NCI-H2171 treated with DMSO at 0.1 percent for 48 hours (cell line): ENCODE measurements at places on chromosomes 6 and 20.

DNA sequence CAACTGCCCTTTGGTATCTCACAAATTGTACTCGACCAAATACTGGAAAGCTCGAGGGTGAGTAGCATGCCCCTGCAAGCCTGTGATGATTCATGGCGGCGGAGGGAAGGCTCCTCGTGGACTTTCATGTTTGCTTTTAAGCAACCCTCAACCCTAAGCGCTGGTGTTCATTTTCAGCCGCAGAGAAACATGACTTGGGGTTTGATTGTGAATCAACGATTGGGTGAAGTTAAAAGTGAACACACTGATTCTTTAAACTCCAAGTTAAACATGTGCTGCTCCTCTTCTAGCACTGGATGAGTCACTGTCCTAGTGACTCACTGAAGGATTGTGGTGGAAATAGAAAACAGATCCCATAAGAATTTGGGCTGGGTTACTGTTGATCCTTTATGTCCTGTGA lies 8.3 kb downstream of the CD109 start:
- DNase-seq: no peak

DNA sequence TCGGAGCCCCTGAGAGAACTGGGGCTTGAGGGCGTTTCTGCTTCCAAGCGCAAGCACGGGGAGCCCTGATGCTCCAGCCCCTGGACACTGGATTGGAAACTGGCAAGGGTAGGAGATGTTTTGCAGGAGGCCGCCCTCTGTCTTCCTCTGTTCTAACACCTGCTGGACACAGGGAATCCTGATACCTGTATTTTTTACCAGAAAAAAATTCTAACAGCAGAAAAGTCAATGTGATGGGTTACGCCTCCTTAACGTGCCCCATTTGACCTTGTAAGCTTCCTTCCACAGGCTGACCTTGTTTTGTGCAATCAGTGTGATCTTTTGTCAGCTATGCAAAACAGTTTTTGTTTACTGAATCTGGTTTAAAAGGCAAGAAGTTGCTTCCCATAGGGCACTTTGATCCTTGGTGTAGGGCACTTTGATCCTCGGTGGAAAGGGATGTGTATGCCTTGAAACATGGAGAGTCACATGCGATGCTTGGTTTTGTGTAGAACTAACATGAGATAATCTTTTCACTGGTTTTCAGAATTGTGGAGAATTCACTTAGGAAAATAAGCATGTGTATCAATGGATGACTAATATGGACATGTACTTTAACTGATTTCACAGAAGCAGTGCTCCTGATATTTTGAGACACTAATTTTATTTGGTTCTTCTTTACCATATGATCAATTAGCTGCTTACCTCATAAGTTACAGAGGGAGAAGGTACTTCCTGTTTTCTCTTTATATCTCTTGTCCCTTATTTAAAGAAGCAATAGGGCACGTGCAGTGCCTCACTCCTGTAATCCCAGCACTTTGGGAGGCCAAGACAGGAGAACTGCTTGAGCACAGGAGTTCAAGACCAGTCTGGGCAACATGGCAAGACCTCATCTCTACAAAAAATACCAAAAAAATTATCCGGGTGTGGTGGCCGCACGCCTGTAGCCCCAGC lies 59.9 kb upstream of the MAP3K4 start:
- DNase-seq: no peak

GRCh38 chr6:64672131-64672530 lies 1034.9 kb downstream of the EYS start:
- no peak for DNase-seq

GRCh38 chr20:58746620-58747019 lies 54.0 kb downstream of the NPEPL1 start:
- no peak for DNase-seq

DNA sequence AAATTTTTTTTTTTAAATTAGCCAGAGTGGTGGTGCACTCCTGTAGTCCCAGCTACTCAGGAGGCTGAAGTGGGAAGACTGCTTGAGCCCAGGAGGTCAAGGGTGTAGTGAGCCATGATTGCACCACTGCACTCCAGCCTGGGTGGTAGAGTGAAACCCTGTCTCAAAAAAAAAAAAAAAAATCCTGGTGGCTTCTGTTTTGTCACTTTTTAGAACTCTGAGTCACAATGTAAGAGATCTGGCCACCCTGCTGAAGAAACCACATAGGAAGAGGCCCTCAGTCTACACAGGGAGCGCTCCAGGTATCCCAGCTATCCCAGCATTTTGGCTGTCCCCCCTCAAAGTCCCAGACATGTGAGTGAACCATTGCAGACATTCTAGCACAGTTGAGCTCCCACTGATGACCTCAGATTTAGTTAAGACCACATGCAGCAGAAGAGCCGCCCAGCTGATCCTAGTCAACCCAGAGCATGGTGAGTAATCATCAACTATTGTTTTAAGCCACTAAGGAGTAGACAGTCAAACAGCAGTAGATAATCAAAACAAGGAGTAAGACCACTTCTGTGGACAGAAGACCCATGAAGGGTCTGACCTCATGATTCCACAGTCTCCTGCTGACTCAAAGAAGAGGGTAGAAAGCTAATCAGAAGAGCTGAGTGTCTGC lies 12.7 kb upstream of the ARFGEF2 start:
- DNase-seq: no peak

- no peak for DNase-seq
These were observed 32.6 kb downstream of the SIM1 start for GRCh38 chr6:100432136-100432535.

DNA sequence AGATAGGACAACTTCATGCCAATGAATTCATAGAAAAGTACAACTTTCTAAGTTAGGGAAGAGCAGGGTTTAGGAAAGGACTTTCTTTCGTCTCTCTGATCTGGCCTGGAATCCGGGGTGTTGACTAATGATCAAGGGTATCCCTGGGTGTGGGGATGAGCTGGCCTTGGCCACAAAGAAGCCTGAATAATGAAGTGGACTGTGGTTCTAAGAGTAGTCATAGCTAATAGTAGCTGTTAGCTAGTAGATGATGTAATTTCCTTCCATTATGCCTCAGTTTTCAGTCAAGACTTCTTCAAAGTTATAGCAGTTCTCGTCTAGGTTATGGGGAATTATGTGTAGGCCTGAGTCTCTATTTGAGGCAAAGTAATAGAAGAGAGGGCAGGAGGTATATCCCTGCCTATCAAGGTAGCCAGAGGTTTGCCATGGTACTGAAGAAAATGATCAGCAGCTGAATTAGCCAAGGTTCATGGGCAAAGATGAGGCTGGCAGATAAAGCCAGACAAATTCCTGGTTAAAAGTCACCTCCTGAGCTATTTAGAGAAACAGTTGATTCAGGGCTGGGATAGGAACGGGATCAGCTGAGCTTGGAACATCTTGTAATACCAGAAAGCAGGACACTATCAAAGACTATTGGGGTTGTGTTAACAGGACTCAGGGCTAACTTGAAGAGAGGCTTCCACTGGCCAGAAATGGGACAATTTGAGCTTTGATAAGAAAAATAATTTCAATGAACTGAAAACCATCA lies 18.7 kb upstream of the TRPC4AP start:
- no peak for DNase-seq

DNA sequence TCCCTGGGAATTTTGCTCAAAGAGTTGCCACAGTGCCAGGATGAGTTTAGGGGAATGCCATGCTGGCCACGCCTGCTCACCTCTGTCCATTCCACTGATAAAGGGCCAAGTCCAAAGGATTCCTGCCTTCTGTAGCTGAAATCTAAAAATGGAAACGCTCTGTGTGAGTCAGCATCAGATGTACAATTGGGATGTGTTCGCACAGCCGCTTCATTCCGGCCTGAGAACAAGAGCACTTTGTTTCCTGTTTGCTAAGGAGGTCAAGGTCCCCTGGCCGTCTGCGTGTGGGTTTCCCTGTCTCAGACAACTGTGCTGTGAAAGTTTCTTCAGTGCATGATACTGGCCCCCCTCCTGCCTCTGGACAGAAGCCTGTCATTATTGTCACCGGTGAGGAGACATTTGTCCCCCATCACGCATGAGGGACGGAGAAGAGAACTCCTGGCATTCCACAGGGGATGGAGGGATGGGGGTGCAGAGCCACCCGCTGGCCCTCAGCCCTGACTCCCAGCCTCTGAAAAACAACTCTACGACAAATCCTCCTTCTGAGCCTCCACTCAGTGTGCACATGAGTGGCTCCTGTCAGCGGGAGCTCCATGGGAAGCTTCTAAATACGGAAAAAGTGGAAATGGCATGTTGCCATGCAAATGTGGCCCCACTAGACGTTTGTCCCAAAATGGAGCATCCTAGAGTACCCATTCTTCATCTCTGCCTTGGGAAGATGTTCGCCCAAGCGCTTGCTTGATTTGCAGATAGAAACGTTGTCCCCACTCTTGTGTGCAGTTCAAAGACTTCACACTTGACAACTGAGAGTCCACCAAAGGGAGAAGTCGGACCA lies 143.5 kb upstream of the AFDN start:
- no peak for DNase-seq

DNA sequence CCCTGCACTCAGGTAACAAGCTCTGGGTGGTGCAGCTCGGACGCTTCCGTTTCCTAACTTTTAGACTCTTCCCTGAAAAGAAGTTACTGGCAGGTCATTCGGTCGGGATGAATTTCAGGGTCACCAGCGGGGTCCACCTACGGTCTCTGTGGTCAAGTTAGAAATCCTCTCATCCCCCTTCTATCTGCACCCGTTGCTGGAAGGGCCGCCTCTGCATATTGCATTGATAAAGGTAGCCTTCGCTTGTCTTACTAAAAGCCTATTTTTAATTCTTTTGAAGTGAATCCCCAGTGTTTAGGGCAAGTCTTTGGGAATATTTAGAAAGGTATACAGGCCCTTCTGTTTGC lies 47.3 kb downstream of the LRRN4 start:
- no peak for DNase-seq

DNA sequence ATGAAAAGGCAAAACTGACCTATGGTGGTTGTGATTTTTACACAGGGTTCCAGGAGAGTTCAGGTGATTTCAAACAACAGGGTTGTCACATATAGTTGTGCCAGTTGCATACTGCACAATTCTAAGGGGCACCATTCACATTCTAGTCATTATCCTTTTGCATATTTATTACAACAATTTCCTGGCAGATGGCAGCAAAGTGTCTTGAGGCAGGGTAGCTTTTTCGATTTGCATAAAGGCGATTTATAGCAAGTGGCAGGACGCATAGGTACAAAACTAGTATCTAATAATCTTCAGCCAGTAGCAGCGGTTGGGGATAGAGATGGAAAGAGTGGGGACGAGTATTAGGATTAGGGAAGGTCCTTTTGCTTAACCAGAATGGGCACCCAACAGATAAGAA lies 46.5 kb upstream of the TRAF3IP2 start:
- peak; percentile 35 for DNase-seq

DNA sequence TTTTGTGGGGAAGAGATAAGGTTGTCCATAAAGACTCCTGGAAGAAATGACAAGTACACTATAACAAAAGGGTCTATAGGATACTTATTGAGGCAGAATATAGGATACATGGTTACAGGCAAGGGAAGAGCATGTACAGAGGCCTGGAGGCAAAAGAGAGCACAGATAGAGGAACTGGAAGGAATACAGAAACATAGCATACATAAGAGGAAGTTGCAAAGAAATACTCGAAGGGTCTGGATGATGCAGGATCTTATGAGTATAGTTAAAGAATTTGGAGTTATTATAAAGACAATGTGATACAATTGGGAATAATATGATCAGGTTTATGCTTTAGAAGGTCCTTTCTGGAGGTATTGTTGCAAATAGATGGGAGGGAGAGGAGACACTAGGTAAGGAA lies 592.7 kb upstream of the POU3F2 start:
- DNase-seq: no peak

DNA sequence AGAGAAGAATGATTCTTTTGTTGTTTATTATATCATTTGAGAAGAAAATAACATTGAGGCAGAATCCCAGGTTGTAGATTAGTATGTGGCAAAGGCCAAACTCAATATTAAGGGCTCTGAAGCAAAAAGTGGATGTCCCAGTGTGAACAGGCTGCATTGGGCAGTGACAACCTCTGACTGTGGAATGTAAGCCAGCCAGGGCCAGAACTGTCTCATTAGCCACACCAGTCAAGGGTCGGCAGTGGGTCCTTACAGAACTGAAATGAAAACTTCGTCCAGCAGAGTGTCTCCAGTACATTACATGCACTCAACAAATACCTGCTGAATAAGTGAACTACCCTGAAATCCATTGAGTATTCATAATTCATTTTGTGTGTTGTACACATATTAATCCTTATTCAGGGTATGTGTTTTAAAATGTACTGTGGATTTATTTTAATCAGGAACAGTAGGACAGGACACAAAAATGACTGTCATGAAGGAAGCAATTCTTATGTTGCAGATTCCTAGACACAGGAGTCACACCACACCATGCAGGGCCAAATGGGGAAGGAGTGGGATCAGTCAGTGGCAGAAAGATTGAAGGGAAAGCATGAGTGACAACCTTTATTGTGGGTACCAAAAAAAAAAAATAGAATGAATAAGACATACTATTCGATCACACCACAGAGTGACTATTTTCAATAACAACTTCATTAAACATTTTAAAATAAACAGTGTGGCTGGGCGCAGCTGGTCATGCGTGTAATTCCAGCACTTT lies 64.9 kb upstream of the UTRN start:
- no peak for DNase-seq

DNA sequence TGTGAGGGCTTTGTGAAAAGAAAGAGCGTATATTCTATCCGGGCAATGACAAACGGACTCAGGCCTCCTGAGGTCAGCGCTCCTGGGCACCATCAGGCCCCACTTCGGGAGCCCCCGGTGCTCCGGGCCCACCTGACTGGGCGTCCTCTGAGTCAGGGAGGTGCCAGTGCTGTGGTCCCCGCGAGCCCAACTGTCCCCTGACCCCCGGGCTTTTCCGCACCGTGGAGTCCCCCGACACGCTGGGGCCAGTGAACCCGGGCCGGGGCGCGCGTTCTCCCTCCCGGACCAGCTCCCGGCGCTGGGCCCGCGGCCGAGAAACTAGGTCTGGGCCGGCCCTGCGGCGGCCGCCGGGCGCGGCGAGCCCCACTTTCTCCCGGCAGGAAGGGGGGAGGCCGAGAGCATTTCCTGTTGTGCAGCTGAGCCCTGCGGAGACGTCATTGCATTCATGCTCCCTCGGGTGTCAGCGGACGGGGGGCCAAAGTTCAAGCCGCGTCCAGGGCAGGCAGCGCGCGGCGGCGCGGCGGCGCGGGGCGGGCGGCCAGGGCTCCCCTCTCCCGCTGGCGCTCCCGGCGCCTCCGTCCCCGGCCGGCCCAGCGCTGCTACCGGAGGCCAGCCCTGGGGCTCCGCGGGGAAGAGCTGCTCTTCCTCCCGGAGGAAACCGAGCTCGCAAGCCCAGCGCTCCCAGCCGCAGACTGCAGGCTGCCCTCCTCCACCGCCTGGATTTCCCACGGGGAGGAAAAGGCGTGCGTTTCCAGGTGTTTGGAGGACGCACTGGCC lies 18.3 kb downstream of the HIVEP2 start:
- DNase-seq: peak; percentile 52

DNA sequence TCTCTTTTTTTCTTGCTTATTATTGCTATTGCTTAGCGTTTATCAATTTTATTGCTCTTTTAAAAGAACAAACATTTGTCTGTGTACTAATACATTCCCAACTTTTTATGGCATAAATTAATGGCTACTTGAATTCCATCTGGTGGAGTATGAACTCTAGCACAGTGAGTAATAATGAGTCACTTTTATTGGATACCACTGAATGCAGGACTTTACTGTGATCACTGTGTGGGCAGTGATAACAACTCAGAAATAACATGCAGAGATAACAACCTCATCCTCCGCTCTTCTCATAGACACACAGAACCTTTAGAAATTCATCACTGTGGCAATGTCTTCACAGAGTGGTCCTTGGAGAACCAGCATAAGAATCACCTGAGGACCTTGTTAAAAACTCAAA lies 174.9 kb upstream of the PRND start:
- no peak for DNase-seq
